ENCODE measurements at places on chromosomes 2 and 18. TPM values are rescaled to one million over a fixed set of nuclear protein-coding genes. Genes with fewer than 3 reads are reported as not detected.

The POMC gene
- total RNA-seq = 3.6 TPM

DNA sequence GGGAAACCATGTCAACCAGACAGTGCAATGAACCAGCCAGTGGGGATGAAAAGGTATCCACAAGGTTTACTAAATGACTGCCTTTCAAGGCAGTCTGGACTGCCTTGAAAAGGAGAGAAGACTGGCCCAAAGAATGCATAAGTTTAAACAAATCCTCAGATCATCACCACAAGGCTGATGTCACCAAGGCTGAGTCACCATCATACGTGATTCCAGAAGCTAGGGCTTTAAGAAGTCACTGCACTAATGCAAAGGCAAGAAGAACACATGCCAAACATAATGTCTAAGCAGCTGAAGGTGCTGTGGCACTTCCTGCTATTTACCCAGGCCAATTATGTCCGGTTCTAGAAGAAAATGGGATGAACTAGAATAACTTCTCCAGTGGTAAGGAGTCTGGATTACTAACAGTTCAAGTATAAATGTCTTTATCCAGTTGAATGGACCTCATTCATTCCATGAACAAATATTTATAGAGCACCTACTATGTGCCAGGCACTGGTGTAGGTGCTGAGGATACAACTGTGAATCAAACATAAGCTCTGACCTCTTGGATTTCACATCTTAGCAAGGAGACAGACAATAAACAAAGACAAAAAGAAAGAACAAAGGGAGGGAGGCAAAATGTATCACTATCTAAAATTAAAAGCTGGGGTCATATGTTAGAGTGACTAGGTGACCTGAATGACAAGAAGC is 37.6 kb upstream of the ONECUT2 start:
- no peak for DNase-seq

- DNase-seq = no peak
Observed at GRCh38 chr18:58390399-58390798, 238.5 kb downstream of the ALPK2 start.

The MYCN gene
- total RNA-seq = 0.15 TPM

GRCh38 chr18:77940566-77940965 is 690.9 kb downstream of the GALR1 start:
- no peak for DNase-seq

DNA sequence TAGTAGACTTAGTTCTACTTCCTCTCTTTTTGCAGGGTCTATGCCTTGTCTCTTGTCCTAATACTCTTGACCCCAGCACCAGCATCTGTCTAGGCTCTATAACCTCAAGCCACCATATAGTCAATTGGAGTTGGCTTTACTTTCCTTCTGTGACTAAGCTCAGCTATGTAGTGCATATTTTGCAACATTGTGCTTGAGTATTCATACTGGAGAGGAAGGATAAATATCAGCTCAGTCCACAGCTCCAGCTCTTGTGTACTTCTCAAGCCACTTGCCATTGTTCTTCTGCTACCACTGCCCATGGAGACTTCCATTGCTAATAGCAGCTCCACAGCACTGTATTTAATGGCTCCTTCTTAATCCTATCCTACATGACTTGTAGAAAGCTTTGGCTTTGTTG is 35.5 kb upstream of the CD28 start:
- no peak for DNase-seq

GRCh38 chr2:8794923-8795825 is 42.2 kb downstream of the KIDINS220 start:
- no peak for DNase-seq

The IL1A gene
- 0.15 TPM for total RNA-seq

DNA sequence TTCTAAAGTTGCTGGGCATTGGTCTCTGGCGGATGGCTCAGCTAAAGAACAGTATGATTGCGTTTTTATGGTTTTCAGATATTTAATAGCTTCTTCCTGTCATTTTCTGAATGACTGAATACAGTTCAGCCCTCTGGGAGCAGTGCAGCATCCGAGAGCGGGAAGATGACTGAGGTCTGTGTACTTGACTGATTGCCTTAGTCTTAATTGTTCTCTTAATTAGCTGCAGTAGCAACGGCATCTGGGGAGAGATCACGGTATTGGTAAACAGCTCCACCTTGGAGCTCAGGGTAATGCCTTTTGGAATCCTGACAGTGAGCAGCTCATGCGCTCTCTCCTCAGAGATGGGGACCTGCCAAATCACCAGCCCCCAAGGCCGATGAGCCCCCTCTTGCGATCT is 481.4 kb upstream of the SPRED2 start:
- no peak for DNase-seq

The ANKRD62 gene
- total RNA-seq = not detected

The TEKT4 gene
- not detected for total RNA-seq

GRCh38 chr18:35810520-35810919 is 162.0 kb upstream of the RMP24 start:
- no peak for DNase-seq

- no peak for DNase-seq
Observed at GRCh38 chr18:60067426-60068210, 167.8 kb downstream of the PMAIP1 start.

- DNase-seq = no peak
Observed at GRCh38 chr18:26999797-27000196, 134.3 kb upstream of the AQP4 start.

- DNase-seq = no peak
Observed at GRCh38 chr2:98234776-98235175, 111.5 kb upstream of the CNGA3 start.

- no peak for DNase-seq
Observed at GRCh38 chr18:3472681-3473544, 22.9 kb downstream of the TGIF1 start.

- DNase-seq = no peak
Observed at GRCh38 chr2:224890372-224890771, 151.9 kb downstream of the DOCK10 start.

DNA sequence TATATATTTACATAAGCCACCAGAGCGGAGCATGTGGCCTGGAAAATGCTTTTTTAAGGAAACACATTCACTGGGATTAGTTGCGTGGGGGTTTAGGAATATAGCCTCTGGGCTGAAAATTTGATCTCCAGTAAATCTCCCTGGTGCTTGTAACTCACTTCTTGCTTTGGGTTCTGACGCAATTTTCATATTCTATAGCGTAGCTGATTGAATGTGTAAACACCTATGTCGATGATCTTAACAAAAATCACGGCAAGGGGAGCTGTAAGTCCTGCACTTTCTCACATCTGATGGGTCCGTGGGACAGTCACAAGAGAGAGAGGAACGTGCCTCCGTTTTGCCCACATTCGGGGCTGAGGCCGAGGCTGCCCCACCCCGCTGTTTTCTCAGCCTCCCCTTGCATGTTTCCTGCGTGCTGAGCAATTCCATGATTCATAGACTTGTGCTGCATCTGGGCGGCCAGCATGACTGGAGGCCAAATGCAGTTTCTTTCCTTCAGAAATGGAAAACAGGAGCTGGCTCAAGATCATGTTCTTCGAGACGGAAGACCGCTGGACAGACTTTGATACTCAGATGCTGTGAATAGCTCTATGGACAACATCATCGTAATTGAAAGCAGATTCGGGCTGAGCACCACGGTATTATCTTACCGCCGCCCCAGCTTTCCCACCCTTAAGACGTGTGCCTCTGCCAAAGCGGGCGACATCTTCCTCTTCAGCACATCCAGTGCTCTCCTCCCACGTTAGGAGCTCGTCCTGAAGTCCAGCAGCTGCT is 109.2 kb downstream of the TMEM18 start:
- DNase-seq = no peak

The ALPI gene
- total RNA-seq = not detected

The NTSR2 gene
- not detected for total RNA-seq

GRCh38 chr2:188598551-188598950 is 306.9 kb downstream of the GULP1 start:
- no peak for DNase-seq

DNA sequence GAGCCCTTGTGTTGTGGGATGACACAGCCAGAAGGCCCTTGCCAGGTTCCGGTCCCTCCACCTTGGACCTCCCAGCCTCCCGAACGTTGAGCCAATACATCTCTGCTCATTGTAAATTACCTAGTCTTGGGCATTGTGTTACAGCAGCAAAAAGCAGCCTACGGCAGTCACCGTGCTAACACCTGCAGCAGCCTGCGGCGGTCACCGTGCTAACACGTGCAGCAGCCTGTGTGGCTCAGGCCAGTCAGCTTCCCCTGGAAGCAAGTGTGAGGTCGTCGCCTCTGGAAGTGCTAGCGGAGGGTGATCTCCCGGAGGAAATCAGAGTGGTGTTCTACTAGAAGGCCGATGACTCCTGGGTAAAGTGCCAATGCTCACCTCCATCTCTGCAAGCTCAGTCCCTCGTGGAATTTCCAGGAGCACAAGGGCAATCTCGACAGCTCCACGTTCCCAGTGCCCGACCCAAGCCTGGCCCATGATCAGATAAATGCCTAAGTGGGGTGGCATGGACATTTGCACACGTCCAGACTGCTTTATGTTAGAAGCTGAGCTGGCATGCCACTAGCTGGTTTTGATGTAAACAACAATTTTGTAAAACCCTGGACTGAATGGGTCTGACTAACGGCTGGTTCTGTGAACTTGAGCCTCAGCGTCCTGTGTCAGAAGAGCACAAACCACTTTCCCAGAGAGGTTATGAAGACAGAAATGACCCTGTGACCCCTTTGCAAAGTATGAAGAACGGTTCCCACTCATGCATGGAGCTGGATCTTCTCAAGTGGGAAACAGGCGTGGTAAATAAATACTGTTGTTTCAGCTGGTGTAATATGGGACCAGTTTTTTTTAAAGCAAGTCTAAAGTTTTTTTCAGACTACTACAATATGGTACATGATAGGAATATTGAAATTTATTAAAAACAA is 11.4 kb upstream of the CNDP1 start:
- DNase-seq = no peak

DNA sequence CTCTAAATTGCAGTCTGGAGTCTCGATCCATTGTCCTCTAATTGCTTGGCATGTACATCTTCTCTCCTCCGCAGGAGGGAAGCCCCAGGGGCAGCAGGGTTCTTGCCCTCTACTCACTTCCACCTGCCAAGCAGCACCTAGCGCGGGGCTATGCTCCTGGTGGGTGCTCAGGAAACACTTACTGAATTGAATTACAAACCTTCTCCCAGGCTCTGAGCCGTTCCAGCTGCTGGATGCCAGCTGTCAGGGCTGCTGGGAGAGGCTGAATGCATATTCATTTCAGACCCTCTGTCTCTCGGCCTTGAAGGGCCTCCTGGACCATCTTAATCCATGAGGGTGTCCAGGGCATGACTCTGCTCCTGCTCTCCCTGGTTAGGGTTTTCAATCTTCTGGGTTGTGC is 94.0 kb downstream of the CELF4 start:
- DNase-seq = no peak

GRCh38 chr2:24642351-24642750 is 150.8 kb downstream of the PTRHD1 start:
- no peak for DNase-seq

- no peak for DNase-seq
Observed at GRCh38 chr2:204775766-204776165, 230.5 kb downstream of the PARD3B start.

GRCh38 chr2:129793431-129793902 is 186.0 kb upstream of the RAB6C start:
- DNase-seq = no peak

- no peak for DNase-seq
Observed at GRCh38 chr2:43368483-43369385, 142.3 kb upstream of the ZFP36L2 start.

The CCT4 gene
- total RNA-seq = 91.0 TPM

GRCh38 chr2:98807221-98807620 is 76.3 kb upstream of the MGAT4A start:
- DNase-seq = peak; percentile 43

The IL36A gene
- total RNA-seq = not detected

Data from CD4-positive, alpha-beta memory T cell (primary cell).